ENCODE measurements at places on chromosomes 13 and 19.

DNA sequence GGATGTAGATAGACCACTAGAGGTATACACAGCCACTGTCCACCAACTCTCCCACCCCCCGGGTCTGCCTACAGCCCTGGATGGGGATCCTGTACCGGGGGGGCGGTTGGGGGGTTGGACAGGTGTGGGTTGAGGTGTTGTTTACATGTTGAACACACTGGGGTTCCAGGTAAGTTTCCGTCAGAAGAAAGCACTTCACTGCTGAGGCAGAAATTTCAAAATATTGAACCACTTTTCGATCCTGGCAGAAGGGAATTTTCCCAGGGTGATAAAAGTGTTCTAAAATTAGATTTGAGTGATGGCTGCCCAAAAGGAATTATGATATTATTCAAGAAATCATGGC is 6.6 kb upstream of the CEACAM16 start:
- DNase-seq: no peak

- DNase-seq: no peak
These were observed 103.2 kb upstream of the VSTM2B start for GRCh38 chr19:29422486-29423085.

GRCh38 chr13:113350065-113350937 is 13.6 kb downstream of the GRTP1 start:
- DNase-seq: no peak

GRCh38 chr19:41887711-41888382 is 4.9 kb downstream of the ARHGEF1 start:
- DNase-seq: peak; percentile 62

- DNase-seq: no peak
These were observed 5.3 kb upstream of the CNMD start for GRCh38 chr13:52744842-52745375.

GRCh38 chr13:111204438-111205177 is 89.5 kb downstream of the ARHGEF7 start:
- DNase-seq: no peak

DNA sequence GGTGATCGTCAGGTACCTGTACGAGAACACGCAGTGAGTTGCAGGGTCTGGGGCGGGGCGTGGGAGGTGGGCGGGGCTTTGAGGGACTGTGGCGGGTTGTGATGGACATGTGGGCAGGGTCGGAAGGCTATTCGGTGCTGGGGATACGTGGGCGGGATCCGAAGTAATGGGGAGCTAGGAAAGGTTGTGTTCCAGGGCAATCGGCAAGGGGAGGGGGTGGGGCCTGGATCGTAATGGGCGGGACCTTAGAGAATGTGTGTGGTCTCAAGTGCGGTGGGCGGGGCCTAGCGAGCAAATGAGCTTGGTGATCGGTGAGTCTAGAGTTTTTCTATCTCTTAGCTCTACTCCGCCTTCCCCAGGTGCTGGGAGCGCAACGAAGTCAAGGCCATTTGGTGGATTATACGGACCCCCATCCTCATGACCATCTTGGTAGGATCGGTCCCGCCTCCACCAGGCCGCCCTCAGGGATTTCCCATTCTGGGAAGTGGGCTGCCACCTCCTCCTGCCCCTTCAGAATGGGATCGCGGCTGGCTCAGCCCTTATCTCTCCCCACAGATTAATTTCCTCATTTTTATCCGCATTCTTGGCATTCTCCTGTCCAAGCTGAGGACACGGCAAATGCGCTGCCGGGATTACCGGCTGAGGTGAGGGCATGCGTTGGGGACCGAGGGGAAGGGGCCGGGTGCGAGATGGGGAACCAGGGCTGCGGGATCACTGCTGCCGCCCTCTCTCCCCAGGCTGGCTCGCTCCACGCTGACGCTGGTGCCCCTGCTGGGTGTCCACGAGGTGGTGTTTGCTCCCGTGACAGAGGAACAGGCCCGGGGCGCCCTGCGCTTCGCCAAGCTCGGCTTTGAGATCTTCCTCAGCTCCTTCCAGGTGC is 9.6 kb downstream of the GIPR start:
- peak; percentile 85 for DNase-seq

- DNase-seq: no peak
These were observed 4.8 kb downstream of the SHISA2 start for GRCh38 chr13:26047040-26047439.

GRCh38 chr13:30477346-30478195 is 11.8 kb upstream of the HMGB1 start:
- no peak for DNase-seq

DNA sequence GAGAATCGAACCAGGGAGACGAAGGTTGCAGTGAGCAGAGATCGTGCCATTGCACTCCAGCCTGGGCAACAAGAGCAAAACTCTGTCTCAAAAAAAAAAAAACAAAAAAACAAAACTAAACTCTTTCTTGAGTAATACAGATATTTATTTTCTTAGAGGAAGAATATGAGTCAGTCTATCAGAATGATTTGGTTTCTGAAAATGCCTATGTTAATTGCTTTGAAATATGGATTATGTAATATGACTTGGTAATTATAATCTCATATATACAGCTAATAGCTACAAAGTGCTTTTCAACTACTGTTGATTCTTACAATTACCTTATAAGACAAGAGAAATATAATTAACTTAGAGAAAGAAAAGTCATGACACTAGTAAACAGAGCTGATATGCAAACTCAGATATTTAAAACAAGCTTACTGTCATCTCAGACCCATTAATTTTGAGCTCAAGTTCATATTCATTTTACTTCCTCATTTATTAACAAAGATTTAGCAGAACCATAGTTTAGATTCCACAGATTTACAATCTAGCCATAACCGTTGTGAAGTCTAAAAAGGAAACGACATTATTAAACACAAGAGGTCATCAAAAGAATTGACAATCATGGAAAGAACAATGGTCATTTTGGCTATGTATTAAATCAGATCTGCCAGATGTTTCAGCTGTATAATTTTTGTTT is 88.0 kb downstream of the TBC1D4 start:
- no peak for DNase-seq

- no peak for DNase-seq
These were observed 556.1 kb downstream of the EFNB2 start for GRCh38 chr13:105979131-105980011.

DNA sequence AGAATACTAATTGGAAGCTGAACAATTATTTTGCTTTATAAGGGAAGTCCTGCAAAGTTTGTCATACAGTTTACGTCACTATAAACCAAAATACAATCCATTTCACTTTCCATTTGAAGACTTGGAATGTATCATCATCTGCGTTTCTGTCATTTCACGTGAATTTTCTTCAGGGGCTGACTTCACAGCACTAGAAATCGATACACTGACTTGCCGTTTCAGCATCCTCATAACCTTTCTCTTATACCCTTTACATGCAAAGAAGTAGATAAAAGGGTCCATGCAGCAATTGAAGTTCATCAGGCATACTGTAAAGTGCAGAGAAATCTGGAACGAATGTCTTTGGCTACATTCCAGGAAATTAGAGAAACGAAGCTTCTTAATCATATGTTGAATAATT is 12.2 kb downstream of the GPR183 start:
- DNase-seq: no peak

DNA sequence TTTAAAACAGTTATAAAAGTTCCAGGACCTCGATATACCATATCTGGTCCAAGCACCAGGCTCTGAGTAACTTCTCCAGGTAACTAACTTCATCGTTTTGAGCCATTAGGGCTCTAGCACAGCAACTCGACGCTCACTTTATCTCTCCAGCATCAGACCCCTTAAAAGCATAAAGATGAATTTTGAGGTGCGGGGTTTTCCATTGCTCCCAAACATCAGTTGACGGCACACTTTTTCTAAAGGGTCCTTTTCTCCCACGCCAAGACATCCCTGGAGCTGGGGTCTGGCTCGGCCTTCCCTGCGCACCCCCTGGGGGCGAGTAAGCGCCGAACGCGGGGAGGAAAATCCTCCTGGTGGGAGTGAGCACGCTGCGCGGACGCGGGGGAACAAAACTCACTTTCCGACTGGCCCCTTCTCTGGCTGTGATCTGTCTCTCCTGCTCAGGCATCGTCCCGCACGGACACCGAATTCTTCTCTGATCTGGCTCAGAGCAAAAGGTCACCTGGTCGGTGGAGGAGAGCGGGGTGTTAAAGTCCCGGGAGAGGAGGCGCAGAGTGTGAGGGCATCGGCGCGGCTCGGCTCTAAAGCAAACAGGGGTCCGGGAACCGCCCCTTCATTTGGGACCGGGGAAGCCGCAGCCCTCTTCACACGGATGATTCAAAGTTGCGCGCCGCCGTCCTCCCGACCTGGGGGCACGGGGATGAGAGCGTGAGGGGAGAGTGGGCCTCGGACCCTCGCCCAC is at the start of gene ATP7B:
Gene ATP7B (minus strand): TSS at position 561 of the 742 bp plus-strand sequence. CDS start 113 bp downstream, at position 448.
- DNase-seq: no peak

All from T-helper 1 cell (primary cell).